ENCODE measurements at places on chromosomes 1 and 21. TPM values are rescaled to one million over a fixed set of nuclear protein-coding genes. Genes with fewer than 3 reads are reported as not detected.

Gene DNM3
- total RNA-seq = 0.36 TPM

Gene KRTAP15-1
- total RNA-seq = not detected

Gene FCER1G
- 0.88 TPM for total RNA-seq

GRCh38 chr1:220811695-220812094 is 25.0 kb downstream of the MTARC1 start:
- H3K4me3 ChIP-seq = no peak overlapping the region
- H3K27ac ChIP-seq = no peak overlapping the region
- H3K36me3 ChIP-seq = no peaks in the 10 kb centered on the region
- H3K4me1 ChIP-seq = peaks cover 10% of the 10 kb centered on the region
- no peak for DNase-seq
- H3K27me3 ChIP-seq = no peaks in the 10 kb centered on the region

DNA sequence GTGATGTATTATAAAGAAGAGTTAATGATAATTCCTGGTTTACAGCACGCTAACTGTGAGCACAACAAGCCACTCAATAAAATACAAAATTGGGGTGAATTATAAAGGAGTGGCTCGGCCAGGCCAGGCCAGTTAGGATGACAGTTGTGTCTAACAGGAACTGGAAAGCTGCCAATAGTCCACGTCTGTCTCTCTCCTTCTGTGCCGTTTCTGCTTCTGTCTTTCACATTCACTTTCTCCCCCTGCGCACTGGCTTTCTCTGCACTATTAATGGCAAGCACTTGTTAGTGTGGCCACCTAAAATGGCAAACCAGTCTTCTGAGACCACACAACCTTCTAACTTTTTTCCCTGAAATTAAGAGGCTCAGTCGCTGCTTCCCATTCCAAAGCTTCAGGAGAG is 394.3 kb downstream of the NTNG1 start:
- no peak for DNase-seq
- H3K4me1 ChIP-seq = no peaks in the 10 kb centered on the region
- H3K4me3 ChIP-seq = no peak overlapping the region
- no peak overlapping the region for H3K27ac ChIP-seq
- H3K27me3 ChIP-seq = no peaks in the 10 kb centered on the region

- peaks cover 95% of the 10 kb centered on the region for H3K4me1 ChIP-seq
- no peak for DNase-seq
- peak overlapping the region; percentile 71 for H3K4me3 ChIP-seq
- peaks cover 9% of the 10 kb centered on the region for H3K36me3 ChIP-seq
Observed at GRCh38 chr1:198174297-198174696, 17.5 kb downstream of the NEK7 start.

DNA sequence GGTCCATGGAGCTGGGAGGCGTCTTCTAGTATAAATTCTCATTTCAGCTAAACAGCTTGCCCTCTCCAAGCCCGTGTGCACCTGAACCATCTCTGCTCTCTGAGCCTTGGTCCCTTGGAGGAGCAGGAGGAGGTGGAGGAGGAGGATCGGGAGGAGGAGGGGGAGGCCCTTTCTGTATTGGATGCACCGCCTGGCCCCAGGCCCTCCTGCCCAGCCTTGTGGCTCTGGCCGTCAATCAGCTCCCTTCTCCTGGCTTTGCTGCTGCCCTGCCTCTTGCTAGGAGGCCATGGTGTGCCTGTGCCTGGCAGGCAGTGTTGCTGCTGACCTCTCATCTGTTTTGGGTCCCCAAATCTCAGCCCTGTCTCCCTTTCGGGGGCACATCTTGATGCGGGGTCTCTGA is 9.0 kb downstream of the COL18A1 start:
- H3K27me3 ChIP-seq = peaks cover 2% of the 10 kb centered on the region
- DNase-seq = no peak
- H3K4me3 ChIP-seq = no peak overlapping the region
- no peaks in the 10 kb centered on the region for H3K36me3 ChIP-seq
- no peak overlapping the region for H3K27ac ChIP-seq
- no peaks in the 10 kb centered on the region for H3K4me1 ChIP-seq

- peaks cover 44% of the 10 kb centered on the region for H3K4me1 ChIP-seq
- H3K36me3 ChIP-seq = no peaks in the 10 kb centered on the region
- no peak overlapping the region for H3K4me3 ChIP-seq
- no peak overlapping the region for H3K27ac ChIP-seq
- no peaks in the 10 kb centered on the region for H3K27me3 ChIP-seq
Observed at GRCh38 chr1:113874012-113874879, 2.7 kb upstream of the PTPN22 start.

GRCh38 chr21:35102488-35103371 is 53.6 kb upstream of the RUNX1 start:
- no peak overlapping the region for H3K4me3 ChIP-seq
- no peaks in the 10 kb centered on the region for H3K36me3 ChIP-seq
- H3K27ac ChIP-seq = no peak overlapping the region
- H3K4me1 ChIP-seq = no peaks in the 10 kb centered on the region

DNA sequence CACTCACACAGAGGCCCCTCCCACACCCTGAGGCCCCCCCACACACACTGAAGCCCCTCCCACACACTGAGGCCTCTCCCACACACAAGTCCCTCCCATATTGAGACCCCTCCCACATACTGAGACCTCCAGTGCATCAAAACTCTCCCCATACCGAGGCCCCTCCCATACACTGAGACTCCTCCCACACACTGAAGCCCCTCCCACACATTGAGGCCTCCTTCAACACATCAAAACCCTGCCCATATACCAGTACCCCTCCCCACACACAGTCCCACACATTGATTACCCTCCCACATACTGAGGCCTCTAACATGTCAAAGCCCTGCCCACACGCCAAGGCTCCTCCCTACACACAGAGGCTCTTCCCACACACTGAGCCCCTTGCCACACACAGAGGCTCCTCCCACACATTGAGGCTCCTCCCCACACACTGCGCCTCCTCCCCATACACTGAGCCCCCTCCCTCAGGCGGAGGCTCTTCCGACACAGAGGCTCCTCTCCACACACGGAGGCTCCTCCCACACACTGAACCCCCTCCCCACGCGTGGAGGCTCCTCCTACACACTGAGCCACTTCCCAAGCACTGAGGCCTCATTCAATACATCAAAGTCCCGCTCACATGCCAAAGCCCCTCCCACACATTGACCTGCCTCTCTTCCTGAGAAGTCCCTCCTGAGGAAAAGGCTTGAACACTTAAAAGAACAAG is 392.3 kb downstream of the CAMTA1 start:
- no peak for DNase-seq
- peaks cover 36% of the 10 kb centered on the region for H3K27me3 ChIP-seq
- H3K36me3 ChIP-seq = 0 out of 2 replicates have a peak, but pooled peaks cover 5% of the 10 kb centered on the region
- H3K27ac ChIP-seq = no peak overlapping the region
- no peak overlapping the region for H3K4me3 ChIP-seq
- H3K4me1 ChIP-seq = no peaks in the 10 kb centered on the region

DNA sequence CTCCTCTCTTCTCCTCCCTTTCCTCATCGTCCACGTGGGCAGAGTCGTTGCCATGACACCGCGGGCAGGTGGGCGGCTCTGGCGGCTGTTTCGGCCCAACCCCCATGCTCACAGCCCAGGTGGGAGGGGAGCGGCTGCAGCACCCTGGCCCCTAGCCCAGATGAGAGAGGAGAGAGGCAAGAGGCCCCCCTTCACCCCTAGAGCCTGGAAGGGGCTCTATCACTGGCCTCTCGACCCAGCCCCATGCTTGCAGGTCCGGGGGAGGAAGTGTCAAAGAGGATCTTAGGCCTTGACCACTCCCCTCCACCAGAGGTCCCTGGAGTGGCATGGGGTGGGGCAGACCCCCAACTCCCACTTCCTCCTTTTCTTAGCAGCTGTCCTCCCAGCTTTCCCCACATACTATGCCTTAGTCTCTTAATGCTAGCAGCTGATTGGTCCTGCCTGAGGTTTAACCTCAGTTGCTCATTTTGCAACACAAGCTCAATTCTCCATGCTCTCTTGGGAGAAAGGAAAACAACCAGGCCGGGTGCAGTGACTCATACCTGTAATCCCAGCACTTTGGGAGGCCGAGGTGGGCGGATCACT is 10.4 kb downstream of the DLGAP3 start:
- peaks cover 10% of the 10 kb centered on the region for H3K27me3 ChIP-seq
- no peak for DNase-seq
- no peaks in the 10 kb centered on the region for H3K4me1 ChIP-seq
- no peak overlapping the region for H3K4me3 ChIP-seq
- no peaks in the 10 kb centered on the region for H3K36me3 ChIP-seq
- H3K27ac ChIP-seq = no peak overlapping the region

GRCh38 chr1:204648576-204648975 is 37.0 kb downstream of the LRRN2 start:
- no peak for DNase-seq
- peaks cover 7% of the 10 kb centered on the region for H3K4me1 ChIP-seq
- peaks cover 27% of the 10 kb centered on the region for H3K27me3 ChIP-seq
- no peaks in the 10 kb centered on the region for H3K36me3 ChIP-seq
- no peak overlapping the region for H3K4me3 ChIP-seq

DNA sequence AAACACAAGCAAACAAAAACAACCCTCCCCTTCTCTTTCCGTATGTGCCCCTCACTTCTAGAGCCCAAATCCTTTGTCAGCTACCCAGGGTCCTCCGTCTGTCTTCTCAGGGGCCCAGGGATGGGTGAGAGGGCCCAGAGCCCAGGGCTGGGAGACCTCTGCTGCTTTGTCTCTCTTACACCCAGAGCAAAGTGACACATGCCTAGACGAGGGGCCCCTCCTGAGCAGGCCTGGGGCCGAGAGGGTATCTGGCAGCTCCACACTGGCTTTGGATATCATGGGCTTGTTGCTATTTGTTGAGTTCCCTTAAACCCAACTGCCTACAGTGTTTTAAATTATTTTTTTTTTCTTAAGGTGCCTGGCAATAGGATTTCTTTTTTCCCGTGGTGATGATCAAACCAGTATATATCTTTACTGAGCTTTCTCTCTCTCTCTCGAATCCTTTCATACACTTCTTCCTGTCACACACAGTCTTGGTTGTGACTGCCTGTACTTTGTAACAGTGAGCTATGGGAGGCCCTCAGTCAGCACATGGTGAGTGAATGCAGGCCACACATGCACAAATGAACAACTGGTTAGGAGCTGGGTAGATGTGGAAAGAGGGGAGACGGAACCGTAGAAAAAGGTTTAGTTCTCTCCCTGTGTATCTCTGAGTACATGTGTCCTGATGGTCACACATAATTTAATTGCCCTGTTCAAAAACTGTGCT is 14.5 kb downstream of the RASSF5 start:
- H3K4me3 ChIP-seq = no peak overlapping the region
- no peak overlapping the region for H3K27ac ChIP-seq
- H3K27me3 ChIP-seq = peaks cover 10% of the 10 kb centered on the region
- H3K36me3 ChIP-seq = no peaks in the 10 kb centered on the region
- H3K4me1 ChIP-seq = no peaks in the 10 kb centered on the region
- no peak for DNase-seq

Measured in HFFc6 (cell line).